ENCODE measurements at places on chromosomes 1 and 21.

DNA sequence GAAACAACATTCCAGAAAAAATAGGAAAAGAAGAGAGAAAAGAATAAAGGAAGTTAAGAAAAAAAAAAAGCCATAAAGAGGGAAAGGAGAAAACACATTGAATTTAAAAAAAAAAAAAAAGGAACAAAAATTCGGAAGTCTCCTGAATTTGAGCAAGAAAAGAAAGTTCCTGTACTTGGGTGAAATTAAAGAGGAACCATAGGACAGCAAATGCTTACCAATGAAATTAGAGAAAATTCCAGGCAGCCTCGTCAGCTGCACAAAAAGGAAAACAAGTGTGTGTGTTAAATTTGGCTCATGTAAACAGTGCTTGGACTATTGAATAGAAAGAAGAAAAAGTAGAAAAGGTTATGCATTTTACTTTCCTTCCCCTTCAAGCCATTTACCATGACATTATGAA lies 4.9 kb downstream of the IL12RB2 start:
- DNase-seq: no peak

GRCh38 chr1:81505831-81506230 lies 294.9 kb upstream of the ADGRL2 start:
- no peak for DNase-seq

GRCh38 chr1:158654086-158654485 lies 32.4 kb downstream of the SPTA1 start:
- DNase-seq: no peak

GRCh38 chr1:38153778-38154470 lies 107.3 kb upstream of the POU3F1 start:
- no peak for DNase-seq
